ENCODE measurements at places on chromosomes 1 and 21.
A peak's percentile ranks its signal among the peaks of the same experiment; 100 is the strongest.

DNA sequence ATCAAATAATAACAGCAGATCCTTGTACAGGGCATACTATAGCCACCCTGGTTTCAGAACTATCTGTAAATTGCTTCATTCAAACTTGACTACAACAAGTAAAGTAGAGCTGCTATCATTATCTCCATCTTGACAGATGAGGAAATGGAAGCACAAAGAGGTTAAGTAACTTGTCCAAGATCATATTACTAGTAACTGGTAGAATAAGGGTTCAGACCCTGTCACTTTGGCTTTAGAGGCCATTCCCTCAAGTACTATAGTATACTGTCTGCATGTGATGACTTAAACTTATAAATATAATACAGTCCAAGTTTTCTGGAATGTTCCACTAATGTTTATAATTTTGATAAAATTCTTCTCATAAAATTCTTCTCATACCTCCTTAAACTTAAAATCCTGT is 24.8 kb downstream of the PGM1 start:
- no peak for DNase-seq

DNA sequence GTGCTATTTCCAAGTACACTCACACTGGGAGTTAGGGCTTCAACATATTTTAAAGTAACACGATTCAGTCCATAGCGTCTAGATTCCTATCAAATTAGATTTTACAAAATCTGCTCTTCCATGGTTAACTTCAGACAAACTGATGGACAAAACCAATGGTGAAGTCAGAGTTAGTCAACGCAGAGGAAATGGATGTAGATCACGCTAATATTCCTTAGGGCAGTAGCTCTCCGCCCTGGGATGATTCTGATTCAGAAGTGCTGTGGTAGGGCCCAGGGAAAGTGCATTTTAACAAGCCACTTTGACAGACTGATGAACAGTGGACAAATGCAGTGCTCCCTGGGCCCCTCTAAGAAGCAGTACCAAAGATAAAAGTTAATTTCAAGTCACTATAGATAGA is 83.2 kb downstream of the HIVEP3 start:
- no peak for DNase-seq

DNA sequence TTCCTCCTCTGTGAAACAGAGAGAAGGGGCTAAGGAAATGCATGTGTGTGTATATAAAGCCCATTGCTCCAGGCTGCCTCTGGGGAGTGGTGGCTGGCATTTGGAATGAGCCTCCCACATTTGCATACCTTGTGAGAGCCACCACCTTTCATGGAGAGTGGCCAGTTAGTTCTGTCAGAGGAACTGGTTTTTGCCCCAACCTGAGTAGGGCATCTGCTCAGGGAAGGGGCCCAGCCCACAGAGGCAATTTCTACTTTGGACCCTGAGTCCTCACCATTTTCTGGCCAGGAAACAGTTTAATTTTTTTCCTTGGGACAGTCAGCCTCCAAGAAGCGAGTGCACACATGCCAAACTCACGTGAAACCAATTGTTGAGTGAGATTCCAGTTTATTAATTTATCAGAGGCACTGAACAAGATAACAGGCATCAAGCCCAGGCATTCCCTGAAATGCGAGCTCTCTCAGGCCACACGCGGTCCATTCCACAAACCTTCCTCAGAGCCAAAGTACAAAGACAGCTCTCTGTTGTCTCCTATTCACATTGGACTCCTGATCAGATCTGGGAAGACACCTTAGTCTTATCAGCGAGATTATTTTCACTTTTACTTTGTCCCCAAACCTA is 1.0 kb upstream of the SLC6A9 start:
- DNase-seq: no peak

DNA sequence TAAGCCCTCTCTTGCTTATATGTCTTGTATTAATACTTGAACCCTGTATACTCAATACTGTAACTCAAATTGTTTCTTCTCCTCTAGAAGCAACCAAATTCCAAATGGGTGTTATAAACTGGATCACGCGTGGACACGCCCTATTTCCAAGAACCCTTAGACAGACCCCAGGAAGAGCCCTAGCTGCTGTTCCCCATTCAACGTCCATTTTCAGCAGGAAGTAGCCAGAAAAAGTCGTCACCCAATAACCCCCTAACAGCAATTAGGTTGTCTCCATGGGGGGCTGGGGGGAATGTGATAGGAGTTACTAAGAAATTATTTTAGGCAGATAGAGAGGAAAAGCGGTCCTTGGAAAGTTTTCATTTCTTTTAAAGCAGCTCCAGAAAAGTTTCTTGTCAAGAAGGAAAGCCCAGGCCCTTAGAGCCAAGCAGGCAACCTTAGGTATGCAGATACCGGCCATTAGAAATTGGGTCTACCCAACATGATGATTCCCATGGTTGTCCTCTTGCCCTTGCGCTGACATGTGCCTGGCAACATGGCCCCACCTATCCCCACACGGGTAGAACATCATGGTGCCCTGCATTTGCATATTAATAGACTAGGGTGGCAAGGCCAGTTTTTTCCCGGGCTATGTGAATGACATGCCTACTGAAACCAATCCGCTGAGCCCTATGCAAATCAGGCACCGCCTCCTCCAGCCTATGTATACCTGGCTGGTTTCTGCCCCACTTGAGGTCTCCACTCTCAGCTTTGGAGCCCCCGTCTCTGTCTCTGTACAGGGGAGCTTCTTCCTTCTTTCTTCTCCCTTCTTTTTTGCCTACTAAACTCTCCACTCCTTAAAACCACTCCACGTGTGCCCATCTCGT is 4.0 kb upstream of the CD46 start:
- DNase-seq: no peak

DNA sequence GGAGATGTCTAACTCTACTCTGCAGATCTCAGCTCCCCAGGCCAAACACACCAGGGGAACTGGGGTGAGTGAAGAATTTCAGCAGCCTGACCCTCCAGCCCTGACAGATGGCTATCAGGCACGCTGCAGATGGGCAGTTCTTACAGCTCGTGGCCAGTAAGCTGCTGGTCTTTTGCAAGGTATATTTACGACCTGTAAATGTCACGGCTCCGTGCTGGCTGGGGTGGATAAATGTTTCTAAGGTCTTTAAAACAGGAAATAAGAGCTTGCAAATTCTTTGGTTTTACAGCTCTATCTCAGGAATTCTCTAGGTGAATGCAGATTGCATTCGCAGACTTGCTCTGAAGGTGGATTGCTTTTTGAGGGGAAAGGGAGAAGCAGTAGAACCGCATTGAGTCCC is 10.1 kb downstream of the DOP1B start:
- peak; percentile 26 for DNase-seq

GRCh38 chr1:204927673-204928641 is 57.3 kb downstream of the NFASC start:
- DNase-seq: no peak

- no peak for DNase-seq
These were observed 463 bp upstream of the PRRC2C start for GRCh38 chr1:171484760-171485374.

GRCh38 chr1:205878026-205878425 is 28.1 kb upstream of the PM20D1 start:
- DNase-seq: no peak

DNA sequence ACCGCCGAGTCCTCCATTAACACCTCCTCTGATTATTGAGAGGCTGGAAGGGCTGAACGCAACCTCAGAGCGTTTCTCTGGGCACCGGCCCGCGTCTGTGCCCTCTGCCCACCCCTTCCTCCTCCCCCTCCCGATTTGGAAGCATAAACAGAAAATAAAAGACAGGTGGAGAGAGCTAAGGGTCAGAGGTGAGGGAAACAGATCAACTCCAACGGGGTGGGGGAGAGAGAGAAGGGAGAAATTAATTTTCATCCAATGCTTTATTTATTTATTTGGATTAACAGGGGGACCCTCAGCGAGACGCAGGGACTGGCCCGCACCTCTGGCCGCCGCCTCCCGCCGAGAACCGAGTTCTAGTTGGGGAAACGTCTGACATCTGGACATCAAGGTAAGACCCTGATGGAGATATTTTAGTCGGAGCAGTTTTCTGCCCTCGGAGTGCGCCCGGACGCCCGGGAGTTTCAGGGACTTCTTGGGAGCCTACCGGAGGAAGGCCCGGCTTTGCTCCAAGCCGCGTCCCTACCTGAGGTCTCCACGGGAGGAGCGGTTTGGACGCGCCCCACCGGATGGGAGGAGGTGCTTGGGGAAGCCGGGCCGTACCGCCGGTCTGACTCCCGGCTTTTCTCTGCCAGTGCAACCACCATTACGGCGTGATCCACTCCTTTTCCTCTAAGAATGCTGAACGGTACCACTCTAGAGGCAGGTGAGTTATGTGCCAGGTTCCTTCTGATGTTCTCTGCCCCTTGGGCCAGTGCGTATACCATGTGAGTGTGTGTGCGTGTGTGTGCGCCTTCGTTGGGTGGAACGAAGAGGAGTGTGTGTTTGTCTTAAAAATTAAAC is 5.1 kb upstream of the LHX9 start:
- peak; percentile 33 for DNase-seq

DNA sequence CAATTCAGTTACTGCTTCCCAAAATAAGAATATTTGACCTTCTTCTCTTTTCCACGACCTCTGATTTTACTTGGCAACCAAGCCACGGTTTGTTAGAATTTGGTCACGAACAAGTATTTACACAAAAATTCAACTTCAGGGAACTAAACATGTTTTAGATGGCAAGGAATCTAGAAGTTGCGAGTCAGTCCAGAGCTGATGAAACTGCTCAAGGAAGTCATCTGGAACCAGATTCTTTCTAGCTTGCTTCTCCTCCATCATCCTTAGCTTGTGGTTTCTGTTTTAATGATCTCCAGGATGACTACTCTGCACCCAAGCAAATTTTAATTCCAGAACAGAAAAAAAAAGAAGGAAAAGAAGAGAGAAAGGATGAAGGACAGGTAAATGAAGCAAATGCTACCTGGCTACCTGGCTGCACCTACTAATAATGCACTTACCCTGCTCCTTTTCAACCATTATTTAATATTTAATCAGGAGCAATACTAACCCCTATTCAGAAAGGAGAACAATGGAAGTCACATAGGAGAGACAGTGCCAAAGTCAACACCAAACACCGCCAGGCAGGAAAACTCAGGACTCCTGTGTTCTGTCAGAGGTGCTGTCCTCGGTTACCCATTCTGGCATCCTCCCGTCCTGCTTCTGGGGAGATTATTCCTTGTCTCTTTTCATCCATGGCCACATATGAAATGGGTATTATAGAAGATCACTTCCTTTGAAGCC is 54.2 kb upstream of the RGS7 start:
- no peak for DNase-seq

- no peak for DNase-seq
These were observed 2.8 kb downstream of the CD48 start for GRCh38 chr1:160708801-160709200.

DNA sequence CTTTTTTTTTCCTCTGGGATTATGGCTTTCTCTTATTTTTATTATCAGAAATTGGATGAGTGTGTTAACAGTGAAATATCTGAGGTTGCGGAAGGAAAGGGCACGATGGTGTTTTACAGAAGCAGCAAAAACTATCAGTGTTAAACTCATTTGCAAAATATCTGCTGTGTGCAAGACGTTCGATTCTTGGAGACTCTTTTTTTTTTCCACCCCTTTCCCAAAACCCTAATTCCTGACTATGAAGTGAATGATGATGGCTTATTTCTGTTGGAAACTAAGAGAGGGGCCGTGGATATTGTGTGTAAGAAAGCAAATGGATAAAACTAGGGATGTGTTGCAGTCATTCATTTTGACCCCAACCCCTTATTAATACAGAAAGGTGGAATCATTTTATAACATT is 677 bp downstream of the NCAM2 start:
- DNase-seq: no peak

GRCh38 chr21:25313829-25314228 is 293.5 kb downstream of the MRPL39 start:
- no peak for DNase-seq

DNA sequence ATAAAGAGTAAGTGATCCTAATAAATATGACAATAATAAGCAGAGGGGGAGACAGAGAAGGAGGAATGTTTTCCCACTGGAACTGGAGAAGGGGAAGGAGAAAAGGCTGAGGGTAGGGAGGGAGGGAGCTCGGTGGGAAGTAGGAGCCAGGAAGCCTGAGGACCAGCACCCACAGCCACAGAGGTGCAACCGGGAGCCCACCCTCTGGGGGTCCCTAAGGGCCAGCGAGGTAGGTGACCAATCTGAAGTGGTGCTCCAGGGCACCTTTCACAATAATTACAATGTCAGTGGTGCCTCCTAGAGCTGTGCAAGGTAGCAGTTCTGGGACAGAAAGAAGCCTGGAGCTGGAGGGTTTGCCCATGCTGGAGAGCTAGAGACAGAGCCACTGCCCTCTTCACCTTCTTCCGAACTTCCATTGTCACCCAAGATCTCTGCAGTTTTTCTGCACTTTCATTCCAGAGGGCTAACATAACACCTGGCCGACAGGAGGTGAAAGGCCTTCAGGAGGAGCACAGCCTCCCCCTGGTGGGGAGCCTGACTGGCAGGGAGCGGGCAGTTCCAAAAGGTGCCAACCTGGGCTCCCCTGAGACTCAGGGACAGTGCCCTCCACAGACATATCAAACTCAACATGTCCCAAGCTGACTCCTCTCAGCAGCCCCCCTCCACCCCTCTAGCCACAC is 4.1 kb upstream of the AHCYL1 start:
- no peak for DNase-seq

GRCh38 chr1:77081834-77082233 is 137.4 kb downstream of the PIGK start:
- no peak for DNase-seq

DNA sequence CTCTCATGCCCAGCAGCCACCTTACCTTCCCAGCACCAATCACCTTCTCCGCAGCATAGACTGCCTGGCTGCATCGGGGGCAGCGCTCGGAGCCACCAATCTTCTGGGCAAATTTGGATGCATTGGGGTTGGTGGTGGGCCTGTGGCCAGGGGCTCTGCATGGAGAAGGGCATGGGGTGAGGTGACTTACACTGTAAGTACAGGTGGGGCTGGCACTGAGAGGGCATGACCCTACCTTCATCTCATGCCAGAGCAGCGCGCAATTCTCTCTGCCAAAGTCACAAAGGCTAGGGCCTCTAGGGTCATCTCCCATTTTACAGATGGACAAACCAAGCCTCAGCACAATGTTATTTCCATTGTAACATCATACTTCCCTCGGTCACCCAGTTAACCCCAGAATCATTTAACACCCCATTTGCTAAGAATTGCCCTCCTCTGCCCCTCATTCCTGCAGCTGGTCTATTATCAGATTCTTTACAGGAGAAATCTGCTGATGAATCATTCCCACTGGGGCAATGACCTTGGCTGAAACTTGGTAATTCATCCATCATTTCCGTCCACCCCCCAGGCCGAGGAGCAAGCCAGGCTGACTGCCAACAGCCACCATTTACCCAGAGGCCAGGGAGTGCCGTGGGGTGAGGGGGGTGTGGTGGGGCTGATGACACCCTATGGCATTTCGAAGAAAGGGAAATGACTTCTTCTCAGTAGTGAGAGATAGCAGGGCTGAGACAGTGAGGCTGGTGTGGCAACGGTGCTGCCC is 17.9 kb downstream of the CSRP1 start:
- DNase-seq: no peak

Measured in nephron progenitor cell (in vitro differentiated cells).